ENCODE measurements at places on chromosomes 16 and 17.

DNA sequence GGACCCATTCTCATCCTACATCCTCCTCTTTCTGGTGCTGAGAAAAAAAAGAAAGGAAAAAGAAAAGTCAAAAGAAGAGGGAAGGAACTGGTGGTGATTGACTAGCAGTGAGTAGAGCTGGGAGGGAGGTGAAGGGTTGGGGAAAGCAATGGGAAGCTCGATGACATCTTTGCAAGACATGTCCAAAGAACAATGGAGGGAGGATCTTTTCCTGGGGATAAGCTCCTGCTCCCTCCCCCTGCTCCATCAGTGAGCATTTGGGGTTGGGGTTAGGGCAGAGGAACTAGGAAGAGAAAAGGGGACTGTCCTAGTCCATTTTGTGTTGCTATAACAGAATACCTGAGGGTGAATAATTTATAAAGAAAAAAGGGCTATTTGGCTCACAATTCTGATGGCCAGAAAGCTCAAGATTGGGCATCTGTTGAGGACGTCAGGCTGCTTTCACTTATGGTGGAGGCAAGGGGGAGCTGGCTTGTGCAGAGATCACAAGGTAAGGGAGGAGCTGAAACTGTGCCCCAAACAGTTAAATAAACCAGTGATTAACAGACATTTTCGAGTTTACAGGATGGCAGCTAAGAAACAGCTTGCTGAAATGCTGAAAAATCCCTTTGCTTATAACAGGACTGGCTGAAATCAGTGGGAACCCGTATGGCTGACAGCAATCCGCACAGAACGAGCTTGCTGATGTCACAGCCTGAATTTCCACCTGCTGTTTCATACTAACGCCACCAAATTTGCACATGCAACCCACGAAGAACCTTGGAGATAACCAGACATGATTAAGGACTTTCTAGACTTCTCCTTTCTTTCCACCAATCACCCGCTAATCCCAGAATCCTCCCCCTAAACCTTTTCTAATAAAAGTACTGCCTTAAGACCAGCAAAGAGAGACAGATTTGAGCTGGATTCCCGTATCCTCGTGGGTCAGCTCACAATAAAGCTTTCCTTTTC, 1.6 kb upstream of the ODF4 start:
- no peak for DNase-seq

DNA sequence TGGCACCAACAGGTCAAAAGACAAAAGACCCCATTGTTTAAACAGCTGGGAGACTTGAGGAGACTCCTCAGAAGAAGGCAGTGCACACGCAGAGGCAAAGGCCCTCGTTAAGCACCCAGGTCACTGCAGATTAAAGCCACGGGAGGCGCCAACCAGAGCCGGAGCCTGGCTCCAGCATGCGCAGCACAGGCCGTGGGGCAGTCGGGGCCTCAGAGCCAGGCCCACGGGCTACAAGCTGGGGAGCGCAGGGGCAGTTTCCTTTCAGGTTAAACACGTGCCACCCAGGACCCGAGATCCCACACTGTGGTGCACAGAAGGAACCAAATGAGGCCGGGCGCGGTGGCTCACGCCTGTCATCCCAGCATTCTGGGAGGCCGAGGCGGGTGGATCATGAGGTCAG, 9.2 kb downstream of the PIEZO1 start:
- DNase-seq, result no peak

DNA sequence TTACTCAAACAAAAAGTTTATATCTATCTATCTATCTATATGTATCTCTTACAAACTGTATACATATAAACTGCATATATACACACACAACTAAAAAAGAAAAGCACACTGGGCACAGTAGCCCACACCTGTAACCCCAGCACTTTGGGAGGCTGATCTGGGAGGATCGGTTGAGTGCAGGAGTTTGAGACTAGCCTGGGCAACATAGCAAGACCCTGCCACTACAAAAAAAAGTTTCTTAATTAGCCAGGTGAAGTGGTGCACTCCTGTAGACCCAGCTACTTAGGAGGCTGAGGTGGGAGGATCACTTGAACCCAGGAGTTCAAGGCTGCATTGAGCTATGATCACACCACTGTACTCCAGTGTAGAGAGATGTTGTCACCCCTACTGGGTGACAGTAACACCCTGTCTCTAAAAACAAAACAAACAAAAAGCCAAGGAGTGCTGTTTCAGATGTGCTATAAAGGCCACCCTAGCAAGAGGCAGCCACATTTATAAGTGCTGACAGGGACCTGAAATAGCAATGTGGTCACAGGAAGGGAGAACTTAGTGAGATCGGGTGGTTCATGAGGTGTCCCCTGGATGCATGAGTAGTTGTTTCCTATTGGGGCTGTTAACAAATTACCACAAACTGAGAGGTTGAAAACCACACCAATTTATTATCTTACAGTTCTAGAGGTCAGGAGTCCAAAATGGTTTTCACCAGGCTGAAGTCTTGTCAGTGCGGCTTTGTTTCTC, 4.8 kb downstream of the CD2BP2 start:
- DNase-seq, result no peak

DNA sequence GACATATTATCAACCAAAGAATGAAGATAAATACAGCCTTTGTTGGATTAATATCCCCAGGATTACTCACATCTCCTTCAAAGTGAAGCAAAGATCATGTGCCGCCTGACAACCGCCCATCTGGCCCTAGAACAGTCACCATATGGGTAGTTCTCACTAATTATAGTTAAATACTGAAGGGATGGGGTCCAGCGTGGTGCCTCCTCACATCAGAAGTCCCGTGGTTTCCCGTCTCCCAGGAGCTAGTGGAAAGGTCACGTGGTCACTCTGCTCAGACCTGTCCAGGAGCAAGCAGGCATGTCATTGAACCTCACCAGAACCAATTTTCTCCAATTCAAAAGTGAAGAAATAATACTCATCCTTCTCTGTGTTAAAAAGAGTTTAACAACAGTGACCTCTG, 434.5 kb downstream of the SHISA9 start:
- no peak for DNase-seq

DNA sequence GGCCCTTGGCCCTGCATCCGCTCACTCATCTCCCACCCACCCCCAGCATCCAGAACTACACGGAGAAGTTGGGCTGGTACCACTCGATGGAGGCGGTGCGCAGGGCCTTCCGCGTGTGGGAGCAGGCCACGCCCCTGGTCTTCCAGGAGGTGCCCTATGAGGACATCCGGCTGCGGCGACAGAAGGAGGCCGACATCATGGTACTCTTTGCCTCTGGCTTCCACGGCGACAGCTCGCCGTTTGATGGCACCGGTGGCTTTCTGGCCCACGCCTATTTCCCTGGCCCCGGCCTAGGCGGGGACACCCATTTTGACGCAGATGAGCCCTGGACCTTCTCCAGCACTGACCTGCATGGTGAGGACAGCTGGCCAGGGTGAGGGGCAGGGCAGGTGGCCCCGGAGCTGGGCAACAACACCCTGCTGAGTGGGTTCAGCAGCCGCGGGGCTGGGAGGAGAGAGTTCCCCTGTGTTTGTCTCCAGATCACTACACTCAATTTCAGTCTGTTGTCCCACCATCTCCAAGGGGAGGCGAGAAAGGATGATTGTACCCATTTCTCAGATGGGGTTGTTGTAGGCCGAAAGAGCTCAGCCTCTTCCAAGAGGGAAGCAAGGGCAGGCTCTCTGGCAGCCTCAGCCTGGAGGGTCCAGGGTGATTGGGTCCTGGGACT, 14.4 kb downstream of the MMP15 start:
- no peak for DNase-seq
